ENCODE measurements at places on chromosomes 12 and 14.

- no peak for DNase-seq
Measured at GRCh38 chr12:54945082-54945481, 39.5 kb downstream of the TESPA1 start.

- no peak for DNase-seq
Measured at GRCh38 chr14:51897791-51898355, 37.5 kb downstream of the GNG2 start.

GRCh38 chr12:109109746-109110350 lies 6.5 kb upstream of the ACACB start:
- DNase-seq: no peak

- no peak for DNase-seq
Measured at GRCh38 chr14:74964787-74965485, 9.5 kb upstream of the PGF start.

DNA sequence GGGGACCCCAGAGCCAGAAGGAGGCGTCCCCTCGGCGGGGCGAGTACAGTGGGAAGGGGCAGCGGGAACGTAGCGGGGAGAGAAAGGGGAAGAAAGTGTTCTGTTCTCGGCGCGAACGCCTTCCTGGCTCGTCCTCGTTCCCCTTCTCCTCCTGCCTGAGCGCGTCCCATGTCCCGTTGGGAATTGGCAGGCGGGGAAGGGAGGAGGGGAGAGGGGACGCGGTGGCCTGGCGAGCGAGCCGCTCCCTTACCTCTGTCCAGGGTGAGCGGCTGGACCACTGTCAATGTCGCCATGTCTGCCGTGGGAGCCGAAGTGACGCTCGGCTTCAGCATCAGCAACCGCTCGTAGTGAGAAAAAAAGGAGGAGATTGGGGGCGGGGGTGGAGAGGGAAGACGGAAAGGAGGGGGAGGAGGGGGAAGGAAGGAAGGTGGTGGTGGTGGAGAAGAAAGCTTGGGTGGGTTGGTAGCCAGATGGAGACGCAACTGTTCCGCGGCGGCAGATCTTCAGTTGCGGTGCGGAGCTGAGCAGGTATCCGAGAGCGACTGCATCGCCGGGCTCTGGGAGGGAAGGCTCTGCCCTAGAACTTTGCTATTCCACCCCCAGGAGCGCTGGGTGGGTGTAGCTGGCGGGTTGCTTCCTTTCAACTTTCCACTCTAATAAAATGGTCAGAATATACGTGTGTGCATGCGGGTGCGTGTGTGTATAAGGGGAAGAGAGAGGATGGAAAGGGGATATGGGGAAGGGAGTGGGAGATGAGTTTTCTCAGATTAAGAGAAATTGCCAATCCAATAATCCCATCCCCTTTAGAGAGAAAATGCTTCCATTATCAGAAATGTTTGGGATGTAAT lies at the start of gene LIN7A:
TSS of gene LIN7A (minus strand) at position 544 of the 848 bp plus-strand sequence. CDS start at position 332, 212 bp downstream.
- no peak for DNase-seq

DNA sequence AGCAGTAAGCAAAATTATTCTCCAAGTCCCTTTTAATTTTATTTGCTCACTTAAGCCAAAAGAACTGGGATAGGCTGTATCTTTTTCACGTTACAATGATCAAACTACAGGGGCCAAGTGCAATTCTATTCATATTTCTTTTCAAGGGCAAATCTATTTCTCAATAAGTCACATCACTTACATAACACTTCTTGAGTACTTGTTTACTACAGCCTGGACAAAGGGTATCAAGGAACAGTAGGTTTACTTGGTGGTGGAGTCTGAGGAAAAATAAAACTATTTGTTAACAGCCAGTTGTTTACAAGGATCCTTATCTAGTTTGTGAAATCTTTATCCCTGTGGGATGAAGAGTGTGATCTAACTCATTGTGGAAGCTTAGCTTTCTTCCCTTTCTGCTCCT lies 72.1 kb downstream of the PDE3A start:
- no peak for DNase-seq

- no peak for DNase-seq
Measured at GRCh38 chr12:13451776-13452175, 255.2 kb downstream of the EMP1 start.

DNA sequence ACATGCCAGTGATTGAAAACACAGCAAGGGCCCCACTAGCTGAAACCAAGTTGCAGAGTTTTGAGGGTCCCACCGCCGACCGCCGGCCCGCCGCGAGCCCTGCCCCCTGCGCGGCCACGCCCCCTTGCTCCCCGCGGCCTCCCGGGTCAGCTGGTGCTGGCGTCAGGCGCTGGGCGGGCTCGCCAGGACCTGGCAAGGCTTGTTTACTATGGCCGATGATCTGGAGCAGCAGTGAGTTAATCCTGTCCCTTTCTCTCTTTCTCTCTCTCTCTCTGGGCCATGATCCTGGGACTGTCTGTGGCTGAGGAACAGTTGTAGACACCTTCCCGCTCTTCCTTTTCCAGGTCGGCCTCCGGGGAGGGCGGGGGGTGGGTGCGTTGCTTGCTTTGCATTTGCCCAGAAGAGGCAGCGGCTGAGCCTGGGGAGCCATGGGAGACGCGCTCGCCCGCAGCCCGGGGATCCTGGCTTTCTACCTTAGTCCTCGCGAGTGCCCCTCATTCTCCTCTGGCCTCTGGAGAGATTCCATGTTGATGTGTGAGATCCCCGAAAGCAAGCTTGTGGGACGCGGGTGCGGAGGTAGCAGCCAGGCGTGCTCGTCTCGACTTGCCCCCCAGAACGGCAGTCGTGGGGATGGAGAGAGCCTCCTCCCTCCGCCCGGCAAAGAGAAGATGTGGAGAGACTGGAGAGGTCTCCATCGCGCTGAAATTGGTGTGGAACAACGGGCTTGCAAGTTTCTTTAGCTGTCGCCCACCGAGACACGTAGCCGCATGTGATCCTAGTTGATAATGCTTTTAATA lies at the start of gene ABHD4:
TSS of gene ABHD4 (plus strand) at position 202 of the 797 bp plus-strand sequence. CDS start at position 209, 7 bp downstream.
- DNase-seq: peak; percentile 34

DNA sequence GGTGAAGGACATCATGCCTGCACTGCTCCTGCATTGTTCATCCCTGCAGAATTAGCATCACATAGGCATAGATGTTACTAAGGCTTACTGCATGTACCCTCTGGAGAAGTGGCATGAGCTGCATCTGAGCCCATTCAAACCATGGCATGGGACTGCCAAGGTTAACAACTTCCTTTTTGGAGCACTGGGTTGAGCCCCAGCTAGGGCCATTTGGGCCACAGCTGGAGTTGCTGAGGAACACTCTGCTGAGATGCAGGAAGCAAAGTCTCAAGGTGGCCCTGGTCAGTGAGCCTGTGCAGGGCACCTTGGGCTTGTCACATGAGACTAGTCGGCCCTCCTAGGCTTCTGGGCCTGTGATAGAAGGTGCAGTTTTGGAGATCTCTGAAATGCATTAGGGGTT lies 511.2 kb downstream of the C12orf50 start:
- DNase-seq: no peak
